ENCODE measurements at places on chromosomes 13 and 19. TPM values are rescaled to one million over a fixed set of nuclear protein-coding genes. Genes with fewer than 3 reads are reported as not detected.

The CASP14 gene
- total RNA-seq = not detected

The TLE6 gene
- 1.0 TPM for total RNA-seq

The ABHD13 gene
- total RNA-seq = 5.5 TPM

The TFDP1 gene
- 38.8 TPM for total RNA-seq

The ADAMTSL5 gene
- total RNA-seq = 69.7 TPM
